ENCODE measurements at places on chromosomes 2 and 18.

GRCh38 chr18:47737956-47738355, 192.5 kb downstream of the SMAD2 start:
- DNase-seq: no peak

DNA sequence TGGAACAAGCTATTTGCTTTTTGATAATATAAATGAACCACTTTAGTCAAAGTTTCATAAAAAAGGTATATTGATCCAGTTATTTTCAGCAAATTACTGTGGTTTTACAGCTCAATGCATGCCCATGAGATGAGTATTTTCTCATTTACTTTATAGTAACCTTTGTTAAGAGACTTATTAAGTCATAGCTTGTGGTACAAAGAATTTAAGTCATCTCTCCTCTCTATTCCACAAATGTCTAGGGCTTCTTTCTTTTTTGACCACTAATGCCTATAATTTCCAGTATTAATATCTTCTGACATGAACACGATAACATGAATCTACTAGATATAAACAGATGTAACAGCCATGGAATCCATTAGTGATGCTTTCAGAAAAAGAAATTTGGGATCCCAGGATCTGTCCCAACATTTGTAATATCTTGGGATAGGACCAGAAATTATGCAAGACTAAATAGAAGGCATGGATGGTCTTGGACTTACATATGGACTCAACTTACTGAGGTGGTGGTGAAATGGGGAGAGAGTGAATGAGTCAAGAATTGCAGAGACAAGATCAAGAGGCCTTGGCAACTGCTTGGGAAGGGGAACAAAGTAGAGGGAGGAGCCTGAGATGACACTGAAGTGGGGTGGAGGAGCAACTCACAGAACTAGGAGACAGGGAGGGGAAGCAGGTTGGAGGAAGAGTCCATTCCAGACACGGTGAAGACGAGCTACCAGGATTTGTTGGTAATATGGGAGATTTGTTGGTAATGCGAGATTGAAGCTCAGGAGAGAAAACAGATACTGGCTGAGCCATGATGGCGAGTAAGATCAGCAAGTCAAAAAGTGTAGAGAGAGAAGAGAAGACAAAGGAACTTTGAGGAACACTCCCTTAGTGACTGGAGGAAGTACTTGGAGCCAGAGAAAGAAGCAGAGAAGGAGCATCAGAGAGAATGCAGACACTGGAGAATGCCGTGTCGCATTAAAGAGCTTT, 42.4 kb upstream of the KDM3A start:
- no peak for DNase-seq

DNA sequence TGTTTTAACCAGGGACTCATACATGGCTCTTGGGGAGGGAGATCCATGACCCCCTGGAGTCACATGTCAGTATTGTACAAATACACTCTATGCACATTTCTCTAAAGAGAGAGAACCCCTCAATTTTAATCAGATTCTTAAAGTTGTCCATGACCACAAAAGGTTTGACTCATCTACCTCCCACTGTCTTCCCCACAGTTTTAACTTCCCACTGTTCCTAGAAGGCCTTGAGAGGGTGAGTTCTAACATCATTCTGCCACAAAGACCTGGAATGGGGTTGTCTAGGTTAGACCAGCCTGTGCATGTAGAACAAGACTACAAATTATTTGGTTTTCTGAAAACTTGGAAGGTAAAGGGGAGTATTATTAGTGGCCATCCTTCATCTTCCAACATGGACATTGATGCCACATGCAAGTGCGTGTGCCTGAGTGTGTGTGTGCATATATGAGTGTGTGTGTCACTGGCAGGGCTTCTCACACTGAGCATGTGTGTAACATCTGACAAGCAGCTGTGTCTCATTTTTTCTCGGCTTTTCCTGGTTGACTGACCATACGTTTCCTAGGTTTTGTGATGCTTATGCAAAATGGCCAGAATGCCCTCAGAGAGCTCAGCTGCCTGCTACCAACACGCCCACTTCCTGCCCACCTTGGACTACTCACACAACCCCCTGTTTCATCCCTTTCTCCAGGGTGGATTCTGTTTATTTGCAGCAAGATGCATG, 94.6 kb upstream of the LGALSL start:
- DNase-seq: no peak

DNA sequence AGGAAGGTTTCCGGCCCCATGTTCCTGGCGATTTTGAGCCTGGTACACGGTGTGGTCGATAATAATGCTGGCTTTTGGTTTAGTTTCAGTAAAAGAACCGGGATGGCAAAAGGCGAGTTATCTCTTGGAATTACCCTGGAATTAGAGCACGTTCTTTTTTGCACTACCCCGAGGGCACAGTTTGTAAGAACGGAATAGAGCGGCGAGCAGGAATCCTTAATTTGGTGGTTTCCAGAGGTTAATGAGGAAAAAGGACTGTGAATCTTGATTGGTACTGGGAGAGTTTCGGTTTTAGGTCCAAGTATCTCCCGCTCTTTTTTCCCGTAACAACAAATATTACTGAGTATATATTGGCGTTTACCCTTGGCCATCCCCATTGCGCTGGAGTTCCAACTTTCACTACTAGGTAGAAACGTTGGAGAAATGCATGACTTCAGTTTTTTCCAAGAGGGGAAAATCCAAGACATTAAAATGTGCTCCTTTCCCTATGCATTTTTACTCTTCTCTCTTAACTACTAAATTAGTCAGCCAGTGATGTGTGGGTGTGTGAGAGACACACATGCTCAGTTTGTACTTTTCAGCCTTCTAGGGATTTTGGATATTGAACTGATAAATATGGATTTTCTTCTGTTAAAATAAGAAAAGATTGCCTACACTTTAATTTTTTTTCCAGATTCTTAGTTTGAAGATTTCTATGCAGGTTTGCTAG, 160.8 kb downstream of the AGPS start:
- no peak for DNase-seq

DNA sequence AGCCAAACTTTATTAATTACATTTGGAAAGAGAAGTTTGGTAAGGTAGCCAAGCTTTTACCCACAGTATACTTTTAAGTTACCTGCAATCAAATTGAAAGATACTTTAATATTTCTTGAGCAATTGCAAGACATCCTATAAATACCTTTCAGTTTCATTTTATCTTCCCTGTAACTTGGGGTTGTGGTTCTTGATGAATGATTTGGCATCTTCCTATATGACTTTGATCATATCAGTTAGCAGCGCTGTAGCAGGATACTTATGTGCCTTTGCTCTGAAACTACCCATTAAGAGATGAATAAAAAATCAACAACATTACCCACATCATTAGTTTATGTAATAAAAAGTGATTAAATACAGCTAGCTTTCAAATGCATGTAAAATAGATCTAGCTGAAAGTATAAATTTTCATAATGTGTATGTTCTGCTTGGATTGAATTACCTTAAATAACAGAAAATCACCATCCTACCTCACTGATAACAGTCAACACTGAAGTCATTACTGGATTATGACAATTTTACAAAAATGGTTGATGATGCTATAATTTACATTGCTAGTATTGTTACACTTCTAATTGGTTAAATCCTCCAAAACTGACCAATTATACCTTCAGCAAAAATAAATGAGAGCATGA, 50.4 kb downstream of the MMADHC start:
- DNase-seq: no peak

DNA sequence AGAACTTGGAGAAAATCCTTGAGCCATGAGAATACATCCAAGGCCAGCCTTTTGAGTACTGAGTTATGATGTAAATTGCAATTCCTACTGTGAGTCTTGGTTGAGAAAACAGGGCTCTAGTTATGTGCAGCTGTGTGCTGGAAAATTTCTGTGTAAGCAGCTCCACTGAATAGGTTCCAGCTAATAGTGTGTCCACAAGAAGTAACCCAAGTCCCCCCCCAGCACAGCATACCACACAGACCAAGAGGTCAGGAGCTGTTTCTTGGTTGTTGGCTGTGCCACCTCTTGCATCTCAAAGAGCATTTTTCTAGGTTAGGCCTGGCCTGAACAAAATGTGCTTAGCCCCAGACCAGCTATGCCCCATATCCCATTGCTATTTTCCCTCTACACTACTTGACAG, 36.8 kb upstream of the APCDD1 start:
- no peak for DNase-seq

- DNase-seq: no peak
These were observed 135.3 kb downstream of the ETAA1 start for GRCh38 chr2:67532387-67532786.

DNA sequence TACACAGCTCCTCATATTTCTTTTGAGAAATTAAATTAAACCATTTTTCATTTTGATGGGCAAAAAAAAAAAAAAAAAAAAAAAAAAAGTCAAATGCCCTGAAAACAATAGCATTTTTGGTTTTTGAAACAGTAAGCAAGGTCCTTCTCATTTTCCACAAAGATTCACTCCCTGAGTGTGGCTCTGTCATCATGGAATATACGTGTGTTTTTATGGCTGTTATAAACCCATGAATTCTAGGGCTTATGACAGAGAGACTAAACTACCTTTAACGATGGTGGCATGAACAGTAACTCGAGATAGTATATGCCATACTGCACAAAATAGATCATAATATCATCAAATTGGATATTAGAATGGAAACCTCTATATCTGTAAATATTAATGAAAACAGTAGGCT, 179.2 kb upstream of the ZNF521 start:
- DNase-seq: no peak

DNA sequence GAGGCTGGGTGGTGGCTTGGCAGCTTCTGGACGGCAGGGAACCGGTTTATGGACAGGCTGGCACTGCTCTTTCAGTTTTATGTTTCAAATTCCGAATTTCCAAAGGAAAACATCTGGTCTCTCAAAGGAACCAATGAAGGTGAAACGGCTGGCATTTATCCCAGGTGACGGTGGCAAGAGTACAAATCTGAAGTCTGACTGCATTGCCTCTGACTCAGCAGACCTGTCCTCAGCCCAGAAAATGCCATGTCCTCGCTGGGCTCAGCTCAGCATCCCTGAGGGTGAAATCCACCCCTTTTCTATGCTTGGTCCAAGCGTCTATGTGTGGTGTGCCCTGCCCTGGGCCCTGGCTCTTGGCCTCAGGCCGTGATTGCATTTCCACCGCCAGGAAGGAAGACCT, 38.1 kb downstream of the NAPG start:
- DNase-seq: no peak

- no peak for DNase-seq
These were observed 252.6 kb downstream of the AGAP1 start for GRCh38 chr2:235746257-235746934.
